ENCODE measurements at places on chromosomes 13 and 19.

DNA sequence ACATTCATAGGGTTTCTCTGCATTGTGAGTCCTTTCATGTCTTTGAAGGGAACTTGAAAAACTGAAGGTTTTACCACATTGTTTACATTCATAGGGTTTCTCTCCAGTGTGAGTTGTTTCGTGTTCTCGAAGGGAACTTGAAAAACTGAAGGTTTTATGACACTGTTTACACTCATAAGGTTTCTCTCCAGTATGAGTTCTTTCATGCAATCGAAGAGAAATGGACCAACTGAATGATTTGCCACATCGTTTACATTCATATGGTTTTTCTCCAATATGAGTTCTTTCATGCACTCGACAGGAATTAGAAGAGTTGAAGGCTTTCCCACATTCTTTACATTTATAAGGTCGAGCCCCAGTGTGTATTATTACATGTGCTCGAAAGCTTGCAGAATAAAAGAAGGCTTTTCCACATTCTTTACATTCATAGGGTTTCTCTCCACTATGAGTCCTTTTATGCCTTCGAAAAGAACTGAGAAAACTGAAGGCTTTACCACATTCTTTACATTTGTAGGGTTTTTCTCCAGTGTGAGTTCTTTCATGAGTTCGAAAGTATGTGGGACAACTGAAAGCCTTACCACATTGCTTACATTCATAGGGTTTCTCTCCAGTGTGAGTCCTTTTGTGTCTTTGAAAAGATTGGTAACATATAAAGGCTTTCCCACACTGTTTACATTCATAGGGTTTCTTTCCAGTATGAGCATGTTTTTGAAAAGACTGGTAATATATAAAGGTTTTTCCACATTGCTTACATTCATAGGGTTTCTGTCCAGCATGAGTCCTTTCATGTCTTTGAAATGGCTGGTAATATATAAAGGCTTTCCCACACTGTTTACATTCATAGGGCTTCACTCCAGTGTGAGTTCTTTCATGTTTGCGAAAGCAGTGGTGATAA lies 20.7 kb downstream of the ZNF14 start:
- no peak overlapping the region for H3K4me3 ChIP-seq
- H3K27me3 ChIP-seq, result no peaks in the 10 kb centered on the region
- no peaks in the 10 kb centered on the region for H3K4me1 ChIP-seq
- no peak overlapping the region for H3K27ac ChIP-seq
- peaks cover 77% of the 10 kb centered on the region for H3K36me3 ChIP-seq
- DNase-seq, result no peak

DNA sequence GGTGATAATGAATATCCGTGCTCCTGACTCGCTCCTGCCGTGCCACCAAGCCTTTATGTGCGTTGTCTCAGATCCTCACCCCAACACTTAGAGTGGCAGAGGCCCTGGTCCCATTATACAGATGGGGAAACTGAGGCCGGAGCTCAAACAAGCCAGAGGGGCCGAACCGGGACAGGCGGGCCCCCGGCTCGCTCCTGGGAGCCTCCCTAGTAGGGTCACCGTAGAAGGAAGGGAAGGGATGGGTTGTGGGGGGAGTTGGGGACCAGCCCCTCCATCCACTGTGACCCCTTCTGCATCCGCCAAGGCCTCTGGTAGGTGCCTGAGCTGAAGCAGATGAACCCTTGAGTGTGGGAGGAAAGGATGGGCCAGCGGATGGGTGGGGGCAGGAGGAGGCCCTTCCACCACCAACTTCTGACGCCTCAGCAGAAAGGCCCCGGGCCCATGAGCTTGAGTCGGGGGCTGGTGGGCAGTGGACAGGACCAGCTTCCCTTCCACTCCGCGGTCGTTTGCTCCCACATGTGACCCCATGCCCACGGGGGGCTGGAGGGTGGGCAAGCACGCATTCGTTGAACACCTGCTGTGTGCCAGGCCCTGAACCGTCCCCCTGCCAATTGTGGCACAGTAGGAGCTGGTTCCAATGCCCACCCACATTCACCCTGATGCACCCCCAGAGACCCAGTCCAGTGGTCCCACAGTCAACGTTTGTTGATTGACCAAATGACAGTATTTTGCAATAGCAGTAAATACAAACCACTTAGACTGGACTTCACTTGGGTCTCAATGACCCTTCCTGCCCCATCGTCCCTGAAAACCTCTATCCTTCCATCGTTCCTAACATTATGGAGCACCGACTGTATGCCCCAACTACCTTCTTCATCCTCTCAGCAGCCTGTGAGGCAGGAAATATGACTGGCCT lies 24.2 kb upstream of the TCF3 start:
- H3K36me3 ChIP-seq, result no peaks in the 10 kb centered on the region
- no peak for DNase-seq
- no peak overlapping the region for H3K4me3 ChIP-seq
- H3K27ac ChIP-seq, result no peak overlapping the region
- no peaks in the 10 kb centered on the region for H3K4me1 ChIP-seq

DNA sequence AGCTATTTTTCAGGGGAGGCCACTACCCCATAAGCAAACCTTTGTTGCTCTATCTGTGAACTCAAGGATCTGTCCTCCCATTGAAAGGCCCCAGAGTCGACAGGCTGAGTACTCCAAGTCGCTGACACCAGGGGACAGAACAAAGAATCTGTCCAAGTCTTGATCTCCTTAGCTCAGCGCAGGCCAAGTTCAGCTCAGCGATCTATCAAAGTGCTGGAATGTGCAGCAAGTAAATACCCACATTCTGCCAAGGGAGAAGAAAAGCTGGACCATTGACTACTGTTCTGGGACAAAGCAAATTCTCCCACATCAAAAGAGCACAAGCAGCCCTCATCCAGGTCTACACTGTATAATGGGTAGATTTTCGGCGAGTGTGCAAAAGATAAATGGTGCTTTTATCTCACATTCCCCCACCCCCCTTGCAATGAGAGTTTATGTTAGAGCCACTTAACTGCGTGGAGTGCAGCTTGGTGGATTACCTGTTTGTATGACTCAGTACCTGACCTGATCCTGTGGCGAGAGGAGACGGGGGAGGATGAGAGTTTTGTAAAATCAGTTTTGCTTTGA lies 391.7 kb upstream of the SGCG start:
- H3K27ac ChIP-seq, result no peak overlapping the region
- H3K27me3 ChIP-seq, result peaks cover 6% of the 10 kb centered on the region
- DNase-seq, result no peak

DNA sequence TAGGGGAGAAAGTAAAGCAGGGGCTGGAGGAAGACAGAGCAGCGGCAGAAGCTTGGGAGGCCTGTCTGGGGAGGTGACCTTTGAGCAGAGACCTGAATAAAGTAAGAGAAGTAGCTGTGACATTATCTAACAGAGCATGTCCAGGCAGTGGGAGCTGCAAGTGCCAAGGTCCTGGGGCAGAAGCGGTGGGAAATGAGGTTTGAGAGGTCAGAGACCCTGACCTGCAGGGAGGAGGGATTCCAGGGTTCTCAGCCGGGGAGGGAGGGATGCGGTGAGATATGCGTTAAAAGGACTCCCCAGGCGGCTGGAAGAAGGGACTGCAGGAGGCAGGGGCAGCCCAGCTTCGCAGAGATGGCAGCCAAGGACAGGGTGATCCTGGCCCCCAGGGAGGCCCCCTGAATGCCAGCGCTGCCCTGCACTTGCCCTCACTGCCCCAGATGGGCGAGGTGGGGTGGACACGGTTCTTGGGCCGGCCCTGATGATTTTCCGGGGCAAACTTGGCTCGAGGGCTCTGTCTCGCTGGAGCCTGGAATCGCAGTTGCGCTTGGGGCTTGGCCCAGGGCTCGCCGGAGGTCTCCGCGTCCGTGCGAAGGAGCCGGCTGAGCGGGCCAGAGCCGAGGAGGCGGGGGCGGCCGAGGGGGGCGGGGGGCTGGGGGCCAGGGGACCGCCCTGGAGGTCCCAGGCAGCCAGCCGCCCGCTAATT lies 3.2 kb downstream of the CRLF1 start:
- peak; percentile 55 for DNase-seq
- H3K27me3 ChIP-seq, result peaks cover 80% of the 10 kb centered on the region
- no peak overlapping the region for H3K27ac ChIP-seq
- peaks cover 15% of the 10 kb centered on the region for H3K4me1 ChIP-seq

GRCh38 chr13:95564091-95564490 lies 11.6 kb downstream of the CLDN10 start:
- DNase-seq, result no peak
- H3K4me3 ChIP-seq, result no peak overlapping the region
- H3K36me3 ChIP-seq, result no peaks in the 10 kb centered on the region
- H3K27me3 ChIP-seq, result no peaks in the 10 kb centered on the region
- H3K4me1 ChIP-seq, result peaks cover 2% of the 10 kb centered on the region

GRCh38 chr19:36265856-36266374 lies 51.0 kb downstream of the ZNF146 start:
- no peak for DNase-seq
- H3K36me3 ChIP-seq, result no peaks in the 10 kb centered on the region
- H3K27me3 ChIP-seq, result no peaks in the 10 kb centered on the region
- no peak overlapping the region for H3K27ac ChIP-seq
- no peaks in the 10 kb centered on the region for H3K4me1 ChIP-seq

DNA sequence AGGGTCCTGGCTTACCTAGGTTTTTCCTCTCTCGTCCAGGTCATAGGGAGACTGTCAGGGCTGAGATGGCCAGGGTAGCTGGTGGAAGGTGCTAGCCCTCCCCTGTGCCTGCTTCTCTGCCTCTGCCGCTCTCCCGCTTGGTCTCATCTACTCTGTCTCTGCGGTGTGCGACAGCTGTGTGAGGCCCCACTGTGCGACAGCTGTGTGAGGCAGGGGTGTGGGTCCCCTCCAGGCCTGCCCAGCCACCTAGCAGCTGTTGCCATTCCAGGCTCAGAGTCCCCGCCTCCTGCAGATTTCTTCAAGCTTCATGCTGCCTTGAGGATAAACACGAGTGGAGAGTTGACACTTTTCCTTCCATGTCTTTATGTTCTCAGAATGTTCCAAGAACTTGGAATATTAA lies 53.0 kb downstream of the ARHGEF7 start:
- no peaks in the 10 kb centered on the region for H3K27me3 ChIP-seq
- DNase-seq, result no peak
- H3K4me3 ChIP-seq, result no peak overlapping the region
- H3K27ac ChIP-seq, result no peak overlapping the region

DNA sequence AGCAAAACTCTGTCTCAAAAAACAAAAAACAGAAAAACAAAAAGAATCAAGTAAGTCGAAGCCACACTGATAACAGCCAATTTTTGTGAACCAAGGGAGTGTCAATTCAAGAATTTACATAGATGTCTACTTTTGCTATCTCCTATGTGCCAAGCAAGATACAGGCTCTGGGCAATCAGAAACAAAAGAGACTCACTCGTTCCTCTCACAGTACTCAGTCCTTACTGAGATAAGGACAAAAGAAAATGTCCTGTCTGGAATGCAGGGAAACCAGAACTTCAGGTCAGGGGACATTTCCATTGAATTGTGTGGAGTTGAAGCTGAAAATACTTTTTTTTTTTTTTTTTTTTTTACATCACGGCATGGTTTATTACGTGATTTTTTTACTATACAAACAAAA lies 53.0 kb downstream of the NLRP12 start:
- H3K27ac ChIP-seq, result no peak overlapping the region
- no peak for DNase-seq
- no peak overlapping the region for H3K4me3 ChIP-seq
- no peaks in the 10 kb centered on the region for H3K27me3 ChIP-seq

DNA sequence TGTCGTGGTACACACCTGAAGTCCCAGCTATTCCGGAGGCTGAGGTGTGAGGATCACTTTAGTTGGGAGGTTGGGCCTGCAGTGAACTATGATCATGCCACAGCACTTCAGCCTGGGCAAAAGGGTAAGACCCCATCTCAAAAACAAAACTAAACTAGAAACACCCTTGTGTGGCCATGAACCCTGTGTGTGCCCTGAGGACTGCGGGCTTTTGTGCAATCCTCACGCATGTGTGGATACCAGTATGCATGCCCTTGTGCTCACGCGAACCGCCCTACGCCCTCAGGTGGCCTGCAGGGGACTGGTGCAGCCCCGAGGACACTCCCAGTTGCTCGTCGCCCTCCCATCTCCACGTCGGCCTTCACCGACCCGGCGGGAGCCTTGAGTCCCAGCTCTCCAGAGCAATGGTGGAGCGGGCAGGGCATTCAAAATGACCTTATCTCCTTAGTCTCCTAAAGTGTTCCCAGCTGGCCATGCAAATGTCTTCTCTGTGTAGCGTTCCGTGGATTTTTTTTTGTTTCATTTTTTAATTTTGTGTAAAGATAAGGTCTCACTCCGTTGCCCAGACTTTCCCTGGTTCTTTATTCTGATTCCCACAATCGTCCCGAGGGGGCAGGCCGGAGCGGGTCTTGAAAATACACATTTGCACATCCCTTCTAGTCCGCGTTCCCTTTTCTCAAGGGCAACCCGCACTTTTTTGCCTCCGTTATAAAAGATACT lies 868 bp upstream of the EGLN2 start:
- H3K4me3 ChIP-seq, result peak overlapping the region; percentile 68
- peaks cover 47% of the 10 kb centered on the region for H3K4me1 ChIP-seq
- DNase-seq, result peak; percentile 87
- H3K36me3 ChIP-seq, result no peaks in the 10 kb centered on the region
- peak overlapping the region; percentile 59 for H3K27ac ChIP-seq

DNA sequence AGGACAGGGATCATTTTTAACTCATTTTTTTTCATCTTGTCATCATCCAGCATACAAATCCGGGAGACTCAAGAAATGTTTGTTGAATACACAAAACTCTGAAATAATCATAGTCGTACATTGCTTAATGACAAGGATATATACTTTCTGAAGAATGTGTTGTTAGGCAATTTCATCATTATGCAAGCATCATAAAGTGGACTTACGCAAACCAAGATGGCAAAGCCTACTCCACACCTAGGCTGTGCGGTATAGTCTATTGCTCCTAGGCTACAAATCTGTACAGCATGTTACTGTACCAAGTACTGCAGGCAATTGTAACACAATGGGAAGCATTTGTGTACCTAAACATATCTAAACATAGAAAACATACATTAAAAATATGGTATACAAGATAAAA lies 264.1 kb downstream of the TSHZ3 start:
- no peak overlapping the region for H3K27ac ChIP-seq
- H3K4me1 ChIP-seq, result peaks cover 6% of the 10 kb centered on the region
- DNase-seq, result no peak
- H3K27me3 ChIP-seq, result no peaks in the 10 kb centered on the region
- H3K4me3 ChIP-seq, result no peak overlapping the region

DNA sequence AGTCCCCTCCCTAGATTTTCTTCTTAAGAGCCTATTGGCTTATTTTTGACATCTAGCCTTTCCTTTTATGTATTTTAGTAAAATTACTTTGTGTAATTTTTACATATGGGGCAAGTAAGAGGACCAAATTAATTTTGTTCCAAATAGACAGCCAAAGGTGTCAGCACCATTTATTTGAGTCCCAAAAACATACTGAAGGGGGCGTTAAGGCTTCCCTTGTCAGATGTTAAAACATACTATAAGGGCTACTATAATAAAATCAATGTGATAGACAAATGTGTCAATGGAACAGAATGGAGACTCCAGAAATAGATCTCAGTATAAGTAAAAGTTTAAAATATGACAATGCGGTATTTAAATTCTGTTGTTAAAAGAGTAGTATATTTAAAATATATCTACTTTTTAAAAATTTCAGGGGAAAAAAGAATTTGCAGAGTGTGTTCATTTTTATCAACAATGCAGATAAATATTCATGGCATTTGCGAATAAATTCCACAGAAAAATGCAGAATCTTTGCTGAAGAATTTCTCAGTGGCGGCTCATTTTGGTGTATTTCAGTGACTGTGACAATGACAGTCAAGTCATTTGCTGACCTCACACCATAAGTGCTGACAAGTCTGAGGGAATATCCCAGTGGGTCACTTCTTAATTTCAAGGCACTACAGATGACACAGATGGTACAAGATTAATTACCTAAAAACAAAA lies 133.7 kb downstream of the MTUS2 start:
- no peaks in the 10 kb centered on the region for H3K36me3 ChIP-seq
- H3K4me1 ChIP-seq, result no peaks in the 10 kb centered on the region
- no peak overlapping the region for H3K4me3 ChIP-seq
- no peaks in the 10 kb centered on the region for H3K27me3 ChIP-seq
- no peak for DNase-seq
